Activated CD8-positive, alpha-beta memory T cell treated with anti-CD3 and anti-CD28 coated beads for 24 hours (primary cell): ENCODE measurements at places on chromosomes 1 and 21.
A peak's percentile ranks its signal among the peaks of the same experiment; 100 is the strongest.

DNA sequence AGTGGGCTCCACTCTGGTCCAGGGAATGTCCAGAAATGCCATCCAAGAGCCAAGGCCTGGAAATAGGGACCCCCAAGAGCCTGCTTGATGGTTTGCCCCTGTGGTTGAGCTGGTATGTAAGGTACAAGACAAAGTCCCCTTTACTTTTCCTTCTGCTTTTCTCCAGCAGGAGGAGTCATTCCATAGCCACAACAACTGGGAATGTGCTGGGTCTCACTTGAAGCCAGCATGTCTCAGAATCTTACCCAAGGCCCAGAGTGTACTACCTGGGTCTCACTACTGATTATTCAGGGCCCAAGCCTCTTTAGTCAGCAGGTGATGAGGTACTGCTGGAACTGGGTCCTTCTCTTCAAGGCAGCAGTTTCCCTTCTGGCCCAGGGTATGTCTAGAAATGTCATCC is 62.1 kb upstream of the CD55 start:
- DNase-seq: no peak

DNA sequence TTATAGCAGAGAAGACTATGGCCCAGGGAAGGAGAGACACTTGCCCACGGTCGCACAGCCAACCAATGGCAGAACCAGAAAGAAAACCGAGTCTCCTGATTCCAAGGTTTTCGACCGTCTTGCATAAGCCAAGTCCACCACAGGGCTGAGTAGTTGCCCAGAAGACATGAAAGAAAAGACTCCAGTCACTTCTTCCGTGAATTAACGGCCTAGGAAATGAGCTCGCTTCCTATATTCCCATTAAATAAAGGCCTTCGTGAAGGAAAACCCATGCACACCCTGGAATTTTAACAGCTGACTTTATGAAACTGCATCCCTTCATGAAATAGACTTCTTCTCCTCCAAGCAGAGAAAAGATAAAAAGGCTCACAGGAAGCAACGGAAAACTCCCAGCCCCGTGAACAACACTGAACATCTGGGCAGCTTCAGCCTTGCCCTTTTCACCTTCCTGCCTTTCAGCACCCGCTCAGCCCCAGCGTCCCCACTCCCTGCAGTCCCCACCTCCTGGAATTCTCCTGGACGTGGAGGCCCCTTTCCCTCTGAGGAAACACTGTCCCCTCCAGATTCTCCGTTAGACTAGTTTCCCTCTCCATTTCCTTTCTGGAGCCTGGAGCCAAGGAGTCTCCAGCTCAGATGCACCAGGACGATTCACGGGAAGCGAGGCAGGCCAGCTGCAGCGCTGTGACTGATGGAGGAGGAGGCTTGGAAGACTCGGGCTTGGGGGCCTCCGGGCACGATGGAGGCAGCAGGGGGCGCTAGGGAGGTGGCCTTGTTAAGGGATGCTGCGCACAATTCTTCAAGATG is 2.7 kb upstream of the MYOC start:
- DNase-seq: peak; percentile 87

DNA sequence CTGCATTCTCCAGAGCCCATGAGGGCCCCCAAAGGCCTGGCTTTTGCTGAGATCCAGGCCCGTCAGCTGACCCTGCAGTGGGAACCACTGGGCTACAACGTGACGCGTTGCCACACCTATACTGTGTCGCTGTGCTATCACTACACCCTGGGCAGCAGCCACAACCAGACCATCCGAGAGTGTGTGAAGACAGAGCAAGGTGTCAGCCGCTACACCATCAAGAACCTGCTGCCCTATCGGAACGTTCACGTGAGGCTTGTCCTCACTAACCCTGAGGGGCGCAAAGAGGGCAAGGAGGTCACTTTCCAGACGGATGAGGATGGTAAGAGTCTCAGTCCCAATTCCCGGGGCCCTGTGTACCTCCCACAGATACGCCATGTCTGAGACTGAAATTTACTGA is 39.1 kb downstream of the PTPRU start:
- no peak for DNase-seq

DNA sequence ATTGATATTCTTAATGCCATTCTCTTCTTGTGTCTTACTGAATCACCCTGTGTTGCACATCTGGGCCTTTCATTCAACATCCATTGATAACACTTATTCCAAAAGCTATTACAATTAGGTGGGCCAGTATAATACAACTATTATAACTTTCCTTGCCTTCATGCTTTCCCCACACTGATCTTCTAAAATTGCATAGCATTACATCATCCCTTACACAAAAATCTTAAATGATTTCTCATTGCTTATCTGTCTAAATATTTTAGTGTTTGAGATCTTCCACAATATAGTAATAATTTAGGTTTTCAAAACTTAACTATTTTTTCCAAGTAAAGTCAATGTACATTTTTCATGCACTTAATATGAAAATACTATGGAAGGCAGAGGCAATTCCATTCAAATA is 1634.1 kb downstream of the PLA2G4A start:
- no peak for DNase-seq

- no peak for DNase-seq
Observed at GRCh38 chr1:183000167-183000962, 22.9 kb upstream of the LAMC1 start.

GRCh38 chr1:230849451-230850224 is 18.7 kb downstream of the C1orf198 start:
- no peak for DNase-seq

GRCh38 chr1:234840253-234840652 is 230.3 kb upstream of the IRF2BP2 start:
- DNase-seq: no peak

- no peak for DNase-seq
Observed at GRCh38 chr21:38380481-38381137, 117.7 kb downstream of the ERG start.

DNA sequence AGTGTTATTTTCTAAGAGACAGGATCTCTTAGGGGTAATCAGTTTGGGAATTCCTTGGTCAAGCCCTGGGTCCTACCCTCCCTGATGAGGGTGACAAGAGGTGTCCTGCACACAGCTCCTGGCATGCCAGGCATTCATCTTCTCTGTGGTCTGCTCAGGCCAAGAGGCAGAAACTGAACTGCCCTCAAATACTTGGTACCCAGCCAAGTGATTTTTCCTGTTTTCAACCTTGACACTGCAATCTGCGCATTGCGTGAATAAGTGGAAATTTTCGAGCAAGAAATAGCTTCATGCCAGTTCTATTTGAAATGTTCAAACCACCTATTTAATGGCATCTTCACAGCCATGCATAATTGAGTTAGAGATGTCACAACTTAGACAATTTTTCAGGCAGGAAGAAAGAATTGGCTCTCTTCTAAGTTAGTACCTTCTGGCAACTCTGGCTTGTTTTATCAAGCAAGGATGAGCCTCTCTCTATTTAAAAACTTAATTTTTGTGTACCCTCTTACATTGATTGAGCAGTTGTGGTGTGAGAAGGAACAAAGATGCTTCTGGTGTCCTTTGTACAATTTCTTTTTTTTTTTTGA is 27.0 kb downstream of the DNM3 start:
- no peak for DNase-seq

GRCh38 chr1:230189341-230189740 is 122.3 kb downstream of the GALNT2 start:
- DNase-seq: peak; percentile 19

GRCh38 chr1:30732277-30732996 is 9.1 kb upstream of the MATN1 start:
- DNase-seq: no peak

DNA sequence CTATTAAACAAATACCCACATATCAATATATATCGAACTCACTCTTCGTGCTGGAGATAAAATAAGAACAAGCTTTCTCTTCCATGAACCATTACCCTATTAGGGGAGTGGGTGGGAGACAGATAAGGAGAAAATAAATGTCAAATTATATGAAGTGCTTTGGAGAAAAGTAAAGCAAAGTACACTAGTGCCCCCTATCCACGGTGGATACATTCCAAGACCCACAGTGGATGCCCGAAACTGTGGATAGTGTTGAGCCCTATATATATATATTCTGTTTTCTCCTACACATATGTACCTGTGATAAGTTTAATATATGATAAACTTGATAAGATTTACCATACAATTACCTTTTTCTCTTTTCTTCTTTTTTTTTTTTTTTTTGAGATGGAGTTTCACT is 54.6 kb downstream of the FH start:
- DNase-seq: no peak

- no peak for DNase-seq
Observed at GRCh38 chr1:5477716-5478115, 514.5 kb downstream of the NPHP4 start.

DNA sequence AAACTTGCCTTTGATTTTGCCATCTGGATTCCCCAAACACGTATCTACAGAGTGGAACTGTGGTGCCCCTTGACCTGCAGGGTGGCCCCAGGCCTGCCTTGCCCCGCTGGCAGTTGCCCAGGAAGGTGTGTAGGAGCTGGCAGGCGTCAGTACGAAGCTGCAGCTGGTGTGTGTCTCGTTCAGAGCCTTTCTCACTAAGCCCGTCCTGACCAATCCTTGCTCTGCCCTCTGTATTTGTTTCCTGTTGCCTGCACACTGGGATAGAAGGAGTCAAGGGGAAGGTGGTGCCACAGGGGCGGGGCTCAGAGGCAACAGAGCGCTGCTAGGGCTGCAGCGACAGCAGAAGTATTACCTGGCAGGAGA is 5.2 kb upstream of the VSIG8 start:
- DNase-seq: no peak

DNA sequence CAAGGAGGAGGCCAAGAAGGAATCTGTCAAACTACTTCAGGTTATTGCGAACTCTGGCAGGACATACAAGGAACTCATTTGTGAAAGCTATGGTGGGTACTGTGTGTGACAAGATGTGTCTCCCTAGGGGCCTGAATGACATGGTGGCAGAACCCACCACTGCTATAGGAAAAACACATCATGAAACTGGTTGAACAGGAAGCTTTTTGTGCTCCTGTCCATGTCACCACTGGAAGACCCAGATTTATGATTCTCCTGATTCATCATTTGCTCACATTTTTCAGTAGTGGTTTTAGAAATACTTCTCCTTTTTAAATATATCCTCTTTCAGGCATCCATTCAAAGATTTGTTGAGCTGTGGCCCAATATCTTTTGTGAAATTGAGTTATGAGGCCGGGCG is 23.6 kb downstream of the ARMH1 start:
- no peak for DNase-seq

- DNase-seq: no peak
Observed at GRCh38 chr1:6384962-6385361, 8.6 kb downstream of the ACOT7 start.

DNA sequence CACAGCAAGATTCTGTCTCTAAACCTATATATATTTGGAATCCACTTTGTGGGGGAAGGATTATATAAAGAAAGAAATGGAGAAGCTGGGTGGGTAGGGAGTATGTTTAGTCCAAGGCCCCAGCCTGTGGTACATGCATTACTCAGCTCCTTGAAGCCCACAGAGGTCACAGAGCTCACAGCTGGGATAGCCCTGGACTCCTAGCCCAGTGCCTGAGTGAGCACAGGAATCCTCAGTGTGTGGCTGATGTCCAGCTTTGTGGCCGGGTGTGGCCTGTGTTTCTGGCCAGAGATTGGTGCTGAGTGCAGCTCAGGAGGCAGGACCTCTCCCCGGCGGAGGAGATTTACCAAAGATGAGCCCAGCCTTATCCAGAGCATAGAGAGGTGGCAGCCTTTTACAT is 7.6 kb downstream of the CAPN9 start:
- no peak for DNase-seq

- DNase-seq: peak; percentile 75
Observed at GRCh38 chr1:115976062-115976920, at the start of gene SLC22A15. TSS of gene SLC22A15 (plus strand) at chr1:115976513. CDS start at chr1:115976628, 115 bp downstream.

- DNase-seq: no peak
Observed at GRCh38 chr1:211313392-211313791, 13.2 kb upstream of the TRAF5 start.

GRCh38 chr1:117575586-117576225 is 30.1 kb upstream of the TENT5C start:
- DNase-seq: peak; percentile 48
